ENCODE measurements at places on chromosomes 12 and 14.
A peak's percentile ranks its signal among the peaks of the same experiment; 100 is the strongest.

- no peak for DNase-seq
Measured at GRCh38 chr12:109832541-109833306, 474 bp downstream of the TRPV4 start.

DNA sequence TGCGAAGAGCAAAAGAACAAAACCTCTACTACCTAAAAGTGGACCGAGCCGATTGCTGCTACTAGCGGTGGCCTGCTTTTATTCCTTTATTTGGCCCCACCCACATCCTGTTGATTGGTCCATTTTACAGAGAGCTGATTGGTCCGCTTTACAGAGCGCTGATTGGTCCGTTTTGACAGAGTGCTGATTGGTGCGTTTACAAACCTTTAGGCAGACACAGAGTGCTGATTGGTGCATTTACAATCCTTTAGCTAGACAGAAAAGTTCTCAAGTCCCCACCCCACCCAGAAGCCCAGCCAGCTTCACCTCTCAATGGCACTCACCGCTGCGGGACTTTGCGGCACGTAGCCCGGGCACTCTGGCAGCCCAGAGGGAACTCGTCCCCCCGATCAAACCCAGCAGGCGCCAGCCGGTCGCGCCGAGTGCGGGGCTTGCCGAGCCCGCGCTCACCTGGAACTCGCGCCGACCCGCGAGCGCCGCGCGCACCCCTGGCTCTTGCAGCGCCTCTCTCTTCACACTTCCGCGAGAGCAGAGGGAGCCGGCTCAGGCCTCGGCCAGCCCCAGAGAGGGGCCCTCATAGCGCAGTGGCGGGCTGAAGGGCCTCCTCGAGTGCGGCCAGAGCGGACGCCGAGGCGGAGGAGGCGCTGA, 8.7 kb upstream of the FGD4 start:
- DNase-seq, result peak; percentile 43

- DNase-seq, result no peak
Measured at GRCh38 chr14:34088914-34089313, 138.0 kb upstream of the EGLN3 start.

- no peak for DNase-seq
Measured at GRCh38 chr12:2955888-2956287, 3.3 kb upstream of the TEAD4 start.

DNA sequence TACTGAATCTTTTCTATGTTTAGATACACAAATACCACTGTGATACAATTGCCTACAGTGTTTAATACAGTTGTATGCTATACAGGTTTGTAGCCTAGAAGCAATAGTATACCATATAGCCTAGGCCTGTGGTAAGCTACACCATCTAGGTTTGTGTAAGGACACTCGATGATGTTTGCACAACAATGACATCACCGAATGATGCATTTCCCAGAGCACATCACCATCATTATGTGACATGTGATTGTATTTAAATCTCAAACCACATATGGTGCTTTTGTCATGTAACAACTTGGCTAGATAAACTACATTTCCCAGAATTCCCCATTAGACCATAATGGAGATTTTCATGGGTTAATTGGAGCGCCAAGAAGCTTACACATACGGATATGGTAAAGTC, 128.4 kb upstream of the CPNE8 start:
- no peak for DNase-seq

- DNase-seq, result no peak
Measured at GRCh38 chr14:44814196-44814595, 147.6 kb downstream of the KLHL28 start.

GRCh38 chr14:94679937-94680861, 68.0 kb downstream of the SERPINA3 start:
- no peak for DNase-seq

DNA sequence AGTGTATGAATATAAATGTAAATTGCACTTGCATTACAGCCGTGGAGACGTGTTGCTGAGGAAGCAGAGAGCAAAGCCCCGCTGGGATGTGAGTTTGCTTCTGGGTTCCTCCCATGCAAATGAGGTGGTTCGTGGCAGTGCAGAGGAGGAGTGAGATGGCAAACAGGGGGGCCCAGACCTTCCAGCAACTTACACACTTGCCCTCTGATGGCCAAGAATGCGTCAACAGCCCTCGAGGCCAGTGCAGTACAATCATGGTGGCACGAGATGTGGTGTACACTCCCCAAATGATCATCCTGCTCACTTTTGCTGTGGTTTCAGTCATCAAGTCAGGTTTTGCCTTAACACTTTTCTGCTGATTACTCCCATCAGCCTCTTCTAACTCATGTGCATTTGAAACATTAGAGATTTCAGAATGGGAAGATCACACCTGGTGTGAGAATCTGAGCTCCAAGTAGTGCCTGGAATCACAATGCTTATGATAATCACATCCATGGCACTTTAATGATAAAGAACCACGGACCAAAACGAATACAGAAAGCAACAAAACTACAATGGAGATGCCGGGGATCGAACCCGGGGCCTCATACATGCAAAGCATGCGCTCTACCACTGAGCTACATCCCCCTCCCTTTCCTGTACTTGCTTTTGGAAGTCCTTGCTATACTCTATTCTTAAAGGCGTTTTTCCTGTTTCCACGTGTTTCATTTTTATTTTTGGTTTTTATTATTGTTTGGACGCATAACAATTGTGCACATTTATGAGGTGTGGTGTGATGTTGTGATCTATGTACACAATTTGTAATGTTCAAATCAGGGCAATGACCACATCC, 7.0 kb upstream of the UBC start:
- DNase-seq, result peak; percentile 85

- DNase-seq, result no peak
Measured at GRCh38 chr14:38129705-38130104, 78.0 kb upstream of the SSTR1 start.

- no peak for DNase-seq
Measured at GRCh38 chr12:124454735-124455134, 112.7 kb downstream of the NCOR2 start.
